Left forelimb (tissue), 1 donor: ENCODE measurements at places on chromosomes 4 and X.

GRCh38 chr4:108024878-108025165 lies 35.1 kb downstream of the HADH start:
- DNase-seq = no peak

GRCh38 chr4:717601-718320 lies 12.1 kb downstream of the PCGF3 start:
- DNase-seq = no peak

GRCh38 chrX:16215660-16216059 lies 48.4 kb downstream of the MAGEB17 start:
- no peak for DNase-seq

DNA sequence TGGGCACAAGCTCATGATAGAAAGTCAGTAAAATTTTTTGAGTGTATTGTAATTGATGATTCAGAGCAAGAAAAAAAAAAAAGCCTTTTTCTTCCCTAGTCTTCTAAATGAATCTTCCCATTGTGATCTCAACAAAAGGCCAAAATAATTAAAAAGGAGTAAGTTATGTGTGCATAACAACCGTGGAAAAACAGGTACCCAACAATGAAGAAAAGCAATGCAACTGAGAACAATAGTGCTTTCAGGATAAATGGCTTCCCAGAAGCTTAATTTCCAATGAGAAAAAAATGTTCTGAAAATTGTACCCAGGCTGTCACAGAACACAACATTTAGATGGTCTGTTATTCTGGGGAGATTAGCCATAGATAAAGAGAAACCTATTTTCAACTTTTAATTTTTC lies 399.0 kb upstream of the AGA start:
- no peak for DNase-seq

GRCh38 chrX:21699136-21699535 lies 41.0 kb upstream of the KLHL34 start:
- no peak for DNase-seq

DNA sequence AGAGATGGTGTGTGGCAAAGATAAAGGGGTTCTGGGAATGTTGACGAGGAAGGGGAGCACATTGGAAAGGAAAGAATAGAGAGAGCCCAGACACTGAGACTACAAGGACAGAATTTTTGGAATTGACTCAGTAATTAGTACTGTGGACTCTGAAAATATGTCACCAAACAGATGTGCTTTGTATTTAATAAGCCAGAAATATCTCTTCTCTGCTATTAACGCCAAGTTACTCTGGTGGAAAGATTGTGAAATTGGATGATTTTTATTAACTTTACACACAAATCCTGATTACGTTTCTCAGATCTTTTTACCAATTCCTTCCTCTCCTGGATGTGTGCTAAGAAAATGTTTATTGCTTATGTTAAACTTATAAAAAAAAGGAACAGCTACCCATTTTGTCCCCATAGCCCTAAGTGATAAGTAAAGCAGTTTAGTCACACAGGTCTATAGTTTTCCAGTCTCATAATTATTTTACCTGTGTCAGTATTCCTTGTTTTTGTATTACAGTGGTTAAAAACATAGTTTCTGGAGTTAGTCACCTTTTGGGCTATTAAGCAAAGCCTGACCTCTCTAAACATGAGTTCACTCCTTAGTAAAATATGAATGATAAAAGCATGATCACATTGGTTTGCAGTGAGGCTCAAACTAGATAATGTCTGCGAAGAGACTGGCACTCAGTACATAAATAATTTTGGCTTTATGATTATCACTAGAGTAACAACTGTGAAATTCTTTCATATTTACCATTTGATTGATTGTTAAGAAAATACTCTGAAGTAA lies 1068.3 kb downstream of the STIM2 start:
- DNase-seq = no peak

DNA sequence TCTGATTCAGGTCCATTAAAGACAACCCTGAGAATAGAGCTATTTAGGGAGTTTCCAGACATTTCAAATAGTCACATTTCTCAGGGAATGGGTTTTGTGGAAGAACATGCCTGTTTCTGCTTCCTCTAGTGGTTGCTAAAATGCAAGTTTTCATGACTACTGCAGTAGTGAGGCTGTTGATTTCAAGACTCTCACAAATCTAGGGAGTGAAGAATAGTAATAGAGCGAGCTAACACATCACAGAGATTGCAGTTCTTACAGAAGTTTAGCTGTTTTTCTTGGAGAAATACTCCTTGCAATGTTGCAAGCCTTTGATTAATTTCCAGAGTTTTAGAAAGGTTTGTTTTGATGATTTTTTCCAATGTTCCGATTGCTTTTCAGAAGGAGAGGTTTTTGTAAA lies 610.2 kb upstream of the HTR2C start:
- no peak for DNase-seq

DNA sequence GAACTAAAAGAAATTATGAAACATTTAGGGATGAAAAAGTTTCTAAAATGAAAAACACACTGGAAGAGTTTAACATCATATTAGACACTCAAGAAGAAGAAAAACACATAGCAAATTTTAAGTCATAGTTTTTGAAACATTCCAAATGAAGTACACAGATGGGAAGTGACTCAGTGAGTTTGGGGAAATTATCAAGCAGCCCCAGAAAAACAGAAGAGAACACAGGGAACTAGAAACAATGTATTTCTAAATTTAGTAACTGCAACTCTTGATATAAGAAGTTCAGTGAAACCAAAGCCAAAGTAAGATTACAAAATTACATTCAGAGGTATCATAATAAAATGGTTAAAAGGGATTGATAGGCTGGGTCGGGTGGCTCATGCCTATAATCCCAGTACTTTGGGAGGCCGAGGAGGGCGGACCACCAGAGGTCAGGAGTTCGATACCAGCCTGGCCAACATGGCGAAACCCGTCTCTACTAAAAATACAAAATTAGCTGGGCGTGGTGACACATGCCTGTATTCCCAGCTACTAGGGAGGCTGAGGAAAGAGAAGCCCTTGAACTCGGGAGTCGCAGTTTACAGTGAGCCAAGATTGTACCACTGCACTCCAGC lies 461.2 kb downstream of the KCTD8 start:
- no peak for DNase-seq
